ENCODE measurements at places on chromosomes 12 and 14.
A peak's percentile ranks its signal among the peaks of the same experiment; 100 is the strongest.

DNA sequence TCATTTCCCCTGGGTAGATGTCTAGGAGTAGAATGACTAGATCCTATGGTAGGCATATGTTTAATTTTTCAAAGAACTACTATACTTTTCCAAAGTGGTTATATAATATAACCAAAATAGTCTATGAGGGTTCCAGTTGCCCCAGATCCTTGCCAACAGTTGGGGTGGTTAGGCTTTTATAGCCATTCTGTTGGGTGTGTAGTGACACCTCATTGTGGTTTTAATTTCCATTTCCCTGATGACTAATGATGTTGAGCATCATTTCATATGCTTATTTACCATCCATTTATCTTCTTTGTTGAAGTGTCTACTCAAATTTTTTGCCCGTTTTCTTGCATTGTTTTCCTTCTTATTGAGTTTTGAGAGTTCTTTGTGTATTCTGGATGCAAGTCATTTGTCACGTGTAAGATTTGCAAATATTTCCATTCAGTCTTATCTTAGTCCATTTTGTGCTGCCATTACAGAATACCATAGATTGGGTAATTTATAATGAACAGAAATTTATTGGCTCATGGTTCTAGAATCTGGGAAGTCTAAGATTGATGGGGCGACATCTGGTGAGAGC lies 4.7 kb downstream of the SYNE2 start:
- no peak for DNase-seq

DNA sequence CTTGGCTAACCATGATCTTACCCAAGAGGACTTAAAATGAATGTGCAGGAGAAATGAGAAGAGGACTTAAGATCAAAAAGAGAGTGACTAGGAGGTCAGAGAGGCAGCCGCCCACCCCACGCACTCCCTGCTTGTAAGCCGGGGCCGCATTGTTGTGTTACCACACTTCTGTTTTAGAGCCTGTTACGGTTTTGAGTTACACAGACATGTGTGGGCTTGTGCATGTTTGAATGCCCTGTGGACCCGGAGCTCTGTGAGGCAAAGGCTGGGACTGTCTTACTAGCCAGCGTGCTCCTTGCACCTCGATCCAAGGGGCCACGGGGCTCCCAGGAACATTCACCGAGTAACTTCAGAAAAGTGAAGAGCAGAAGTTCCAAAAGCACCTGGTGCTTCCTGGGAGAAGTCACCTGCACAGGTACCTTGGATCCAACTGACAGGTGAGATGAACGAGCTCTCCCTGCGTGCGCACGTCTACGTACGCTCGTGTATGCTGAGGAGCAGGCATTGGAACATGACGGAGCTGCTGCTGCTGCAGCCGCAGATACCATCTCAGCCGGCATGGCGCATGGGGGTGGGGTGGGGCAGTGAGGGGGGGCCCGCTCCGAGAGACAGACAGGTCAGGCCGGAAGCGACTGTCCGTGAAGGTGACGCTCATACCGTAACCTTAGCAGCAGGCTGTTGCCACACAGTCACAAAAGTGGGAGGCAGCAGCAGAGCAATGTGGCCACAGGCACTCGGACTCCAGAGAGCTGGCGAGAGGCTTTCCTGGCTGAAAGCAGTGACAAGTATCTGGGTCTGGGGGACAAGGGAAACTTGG lies 23.7 kb downstream of the SFSWAP start:
- no peak for DNase-seq

DNA sequence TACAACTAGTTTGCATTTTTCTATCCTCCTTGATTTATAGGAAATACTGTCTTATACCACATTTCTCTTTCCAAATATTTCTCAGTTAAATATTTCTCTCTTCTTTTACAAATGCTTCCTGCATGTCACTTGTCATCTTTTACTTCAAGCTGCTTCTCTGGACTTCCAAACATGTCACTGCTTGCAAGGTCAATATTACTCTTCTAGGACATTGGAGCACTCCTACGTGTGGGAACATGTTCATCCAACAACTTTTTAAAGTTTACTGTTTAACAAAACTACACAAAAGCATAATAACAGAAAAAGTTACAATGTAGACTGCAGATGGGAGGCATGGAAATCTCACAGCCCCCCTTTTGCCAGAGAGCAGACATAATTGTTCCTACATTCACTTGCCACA lies 28.5 kb upstream of the CNTN1 start:
- no peak for DNase-seq

- no peak for DNase-seq
Measured at GRCh38 chr12:132481345-132481744, 8.6 kb upstream of the FBRSL1 start.

- peak; percentile 35 for DNase-seq
Measured at GRCh38 chr12:4145990-4146859, 127.3 kb upstream of the CCND2 start.

DNA sequence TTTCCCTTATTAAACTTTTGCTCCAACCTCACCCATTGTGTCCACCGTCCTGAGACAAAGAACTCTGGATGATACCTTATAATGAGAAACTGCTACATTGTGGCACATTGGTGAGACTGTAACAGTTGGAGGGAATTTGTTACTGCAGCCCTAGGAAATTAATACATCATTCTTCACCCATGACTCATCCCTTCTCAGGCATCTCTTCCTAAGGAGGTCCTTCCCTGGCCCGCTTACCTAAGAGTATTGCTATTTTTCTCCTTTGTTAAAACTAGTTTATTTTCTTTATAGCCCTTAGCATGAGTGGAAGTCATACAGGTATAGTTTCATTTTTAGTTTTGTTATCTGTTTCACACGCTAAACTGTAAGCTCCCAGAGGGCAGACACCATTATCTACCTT lies 87.1 kb downstream of the TMEM260 start:
- DNase-seq, result no peak

DNA sequence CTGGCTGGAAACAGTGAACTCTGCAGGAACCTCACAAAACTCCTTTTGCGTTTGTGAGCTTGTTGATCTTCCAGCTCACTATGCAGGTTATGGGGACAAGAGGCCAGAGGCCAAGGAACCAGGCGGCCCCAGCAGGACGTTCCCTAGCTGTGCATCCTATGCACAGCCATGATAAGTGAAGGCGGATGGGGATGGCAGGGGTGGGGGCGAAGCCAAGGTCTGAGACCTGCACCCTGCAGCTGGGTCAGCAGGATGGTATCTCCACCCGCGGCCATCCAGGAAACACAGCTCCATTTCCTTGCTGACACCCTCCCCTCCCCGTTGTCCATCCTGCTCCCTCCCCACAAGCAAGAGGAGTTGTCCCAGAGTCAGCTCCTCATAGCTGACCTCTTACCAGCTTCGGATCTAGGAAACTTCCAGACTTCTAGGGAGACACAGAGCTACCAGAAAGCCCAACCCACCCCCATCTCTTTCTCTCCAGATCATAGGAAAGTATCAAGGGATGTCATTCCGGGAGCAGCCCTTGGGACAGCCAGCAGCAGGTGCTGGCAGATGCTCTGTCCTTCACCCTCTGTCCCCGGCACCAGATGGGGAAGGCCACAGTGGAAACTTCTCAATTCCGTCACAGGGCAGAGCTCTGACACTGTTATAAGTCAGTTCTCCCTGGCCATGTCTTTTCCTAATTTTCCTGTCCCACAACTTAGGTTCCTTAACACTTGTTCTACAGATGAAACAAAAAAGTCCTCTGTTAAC lies 9.4 kb downstream of the ZBTB39 start:
- DNase-seq, result no peak

- DNase-seq, result no peak
Measured at GRCh38 chr12:15157269-15157671, 63.9 kb downstream of the RERG start.
